ENCODE measurements at places on chromosomes 1 and 21.

- H3K36me3 ChIP-seq = peaks cover 9% of the 10 kb centered on the region
- DNase-seq = peak; percentile 90
- peaks cover 30% of the 10 kb centered on the region for H3K4me1 ChIP-seq
- H3K27me3 ChIP-seq = no peaks in the 10 kb centered on the region
Observed at GRCh38 chr1:46197964-46198811, at the start of gene POMGNT1. TSS of gene POMGNT1 (minus strand) at chr1:46198434. CDS start at chr1:46197821, 613 bp downstream.

- H3K36me3 ChIP-seq = no peaks in the 10 kb centered on the region
- no peaks in the 10 kb centered on the region for H3K27me3 ChIP-seq
- H3K4me1 ChIP-seq = peaks cover 6% of the 10 kb centered on the region
- DNase-seq = no peak
- no peak overlapping the region for H3K27ac ChIP-seq
- no peak overlapping the region for H3K4me3 ChIP-seq
Observed at GRCh38 chr1:184116287-184116686, 64.8 kb downstream of the TSEN15 start.

GRCh38 chr1:81115422-81115821, 685.3 kb upstream of the ADGRL2 start:
- H3K36me3 ChIP-seq = no peaks in the 10 kb centered on the region
- H3K27me3 ChIP-seq = no peaks in the 10 kb centered on the region
- DNase-seq = no peak
- no peak overlapping the region for H3K4me3 ChIP-seq
- peaks cover 12% of the 10 kb centered on the region for H3K4me1 ChIP-seq
- H3K27ac ChIP-seq = no peak overlapping the region

DNA sequence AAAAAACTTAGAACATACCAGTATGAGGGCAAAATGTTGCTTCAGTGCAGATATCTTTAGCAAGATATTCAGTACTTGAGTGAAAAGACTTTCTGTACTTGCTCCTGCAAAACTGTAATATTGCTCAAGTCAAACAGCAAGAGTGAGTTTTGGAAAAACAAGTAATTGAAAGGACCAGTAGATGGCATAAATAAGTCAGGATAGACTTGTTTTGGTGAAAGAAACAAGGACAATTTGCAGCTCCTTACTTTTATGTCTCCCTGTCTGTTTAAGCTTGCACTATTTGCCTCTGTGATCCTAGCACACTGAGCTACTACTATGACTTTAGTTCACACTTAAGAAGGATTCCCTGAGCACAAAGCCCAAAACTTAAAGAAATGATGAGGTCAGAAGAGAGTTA, 39.1 kb downstream of the IFI44 start:
- DNase-seq = no peak
- no peak overlapping the region for H3K4me3 ChIP-seq
- H3K27me3 ChIP-seq = no peaks in the 10 kb centered on the region
- peak overlapping the region; percentile 82 for H3K27ac ChIP-seq
- H3K36me3 ChIP-seq = peaks cover 7% of the 10 kb centered on the region

DNA sequence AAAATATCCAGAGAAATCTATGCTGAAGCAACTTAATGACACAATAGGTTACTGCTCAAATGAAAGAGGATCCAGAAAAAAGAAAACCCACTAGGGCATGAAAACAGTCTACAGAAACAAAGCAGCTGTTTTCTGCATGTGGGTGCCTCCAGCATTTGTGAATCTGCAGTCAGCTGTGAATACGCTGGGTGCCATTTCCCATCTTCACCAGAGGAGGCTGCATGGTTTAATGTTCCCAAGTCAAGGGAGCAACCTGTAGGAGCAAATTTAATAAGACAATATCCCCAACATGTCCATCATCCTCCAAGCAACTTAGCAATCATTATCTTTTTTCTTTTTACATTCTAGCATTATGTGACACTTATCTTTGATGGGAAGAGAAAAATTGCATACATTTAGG, 396.6 kb downstream of the BRINP2 start:
- H3K27me3 ChIP-seq = no peaks in the 10 kb centered on the region
- no peaks in the 10 kb centered on the region for H3K4me1 ChIP-seq
- H3K27ac ChIP-seq = no peak overlapping the region
- no peak for DNase-seq

DNA sequence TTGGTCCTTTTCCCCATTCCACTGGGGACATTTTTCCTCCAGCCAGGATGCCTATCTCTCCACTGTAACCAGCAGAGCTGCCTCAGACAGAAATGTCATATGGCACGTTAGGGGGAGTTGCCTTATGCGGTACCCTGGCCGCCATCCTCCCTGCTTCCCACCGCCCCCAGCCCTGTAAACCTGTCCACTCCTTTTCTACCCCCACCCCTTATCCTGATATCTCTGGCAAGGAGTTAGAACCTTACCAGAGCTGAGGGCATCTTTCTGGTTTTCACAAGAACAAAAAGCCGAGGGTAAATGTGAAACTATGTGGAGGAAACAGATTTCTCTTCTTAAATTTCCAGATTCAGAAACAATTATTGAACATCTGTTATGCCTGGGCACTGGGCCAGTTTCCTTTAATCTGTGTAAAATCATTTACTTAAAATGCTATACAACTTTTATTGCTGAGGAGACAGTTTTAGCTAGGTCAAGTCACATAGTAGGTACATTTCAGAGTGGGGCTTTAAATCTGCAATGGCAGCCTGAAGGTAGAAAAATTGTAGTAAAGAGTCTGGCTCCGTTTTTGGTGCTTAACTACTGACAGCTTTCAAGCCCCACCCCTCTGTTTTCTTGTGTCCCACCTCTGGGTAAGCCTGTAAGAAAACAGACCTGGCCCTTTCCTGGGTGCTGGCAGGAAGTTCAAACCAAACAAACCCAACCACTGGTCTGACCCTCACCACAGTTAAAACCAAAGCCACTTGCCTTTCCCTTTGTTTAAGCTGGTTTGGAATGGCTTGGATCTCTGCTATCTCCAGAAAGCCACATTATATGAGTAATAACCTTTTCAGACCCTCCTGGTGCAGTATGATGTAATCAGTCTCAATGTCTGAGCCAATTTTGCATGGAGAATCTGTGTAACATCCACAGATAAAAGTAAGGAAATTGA, 319.0 kb downstream of the HHAT start:
- H3K4me3 ChIP-seq = no peak overlapping the region
- no peaks in the 10 kb centered on the region for H3K27me3 ChIP-seq
- peaks cover 16% of the 10 kb centered on the region for H3K4me1 ChIP-seq
- H3K36me3 ChIP-seq = no peaks in the 10 kb centered on the region
- no peak overlapping the region for H3K27ac ChIP-seq
- DNase-seq = no peak

- no peak for DNase-seq
- H3K36me3 ChIP-seq = no peaks in the 10 kb centered on the region
- peaks cover 31% of the 10 kb centered on the region for H3K4me1 ChIP-seq
- peak overlapping the region; percentile 83 for H3K27ac ChIP-seq
- H3K27me3 ChIP-seq = no peaks in the 10 kb centered on the region
- H3K4me3 ChIP-seq = peak overlapping the region; percentile 92
Observed at GRCh38 chr1:100353071-100353801, 930 bp downstream of the CDC14A start.

DNA sequence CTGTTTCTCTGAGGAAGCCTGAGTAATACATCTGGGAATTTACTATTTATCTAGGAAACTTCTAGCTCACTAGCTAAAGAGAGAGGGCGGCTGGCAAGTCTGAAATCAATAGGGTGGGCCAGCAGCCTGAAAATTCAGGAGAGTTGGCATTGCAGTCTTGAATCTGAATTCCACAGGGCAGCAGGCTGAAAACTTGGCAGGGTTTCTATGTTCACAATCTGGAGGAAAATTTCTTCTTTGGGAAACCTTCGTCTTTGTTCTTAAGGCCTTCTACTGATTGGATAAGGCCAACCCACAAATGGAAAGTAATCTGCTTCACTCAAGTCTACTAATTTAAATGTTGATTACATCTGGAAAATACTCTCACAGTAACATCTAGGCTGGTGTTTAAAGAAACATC, 101.0 kb upstream of the COG2 start:
- DNase-seq = no peak
- H3K4me3 ChIP-seq = no peak overlapping the region
- no peaks in the 10 kb centered on the region for H3K36me3 ChIP-seq
- peaks cover 4% of the 10 kb centered on the region for H3K27me3 ChIP-seq
- no peak overlapping the region for H3K27ac ChIP-seq
- no peaks in the 10 kb centered on the region for H3K4me1 ChIP-seq

DNA sequence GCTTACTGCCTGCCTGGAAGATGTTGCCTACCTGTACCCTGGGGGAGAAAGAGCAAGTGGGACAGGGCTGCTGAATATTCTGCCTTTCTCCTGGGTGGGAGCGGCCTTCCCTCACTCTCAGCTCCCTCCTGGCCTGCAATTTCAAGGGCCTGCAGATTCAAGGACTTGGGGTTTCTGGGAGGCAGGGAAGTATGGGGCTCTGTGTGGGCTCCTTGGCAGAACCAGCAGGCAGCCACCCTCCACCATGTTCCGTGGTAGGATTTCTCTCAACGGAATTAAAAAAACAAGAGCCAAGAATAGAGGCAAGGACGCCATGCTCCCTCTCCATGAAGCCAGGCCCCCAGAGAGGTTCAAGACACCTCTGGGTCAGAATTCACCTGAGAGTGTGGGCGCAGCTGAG, 127.7 kb downstream of the NAV1 start:
- H3K27ac ChIP-seq = no peak overlapping the region
- no peak for DNase-seq
- peaks cover 6% of the 10 kb centered on the region for H3K36me3 ChIP-seq
- no peaks in the 10 kb centered on the region for H3K27me3 ChIP-seq
- no peak overlapping the region for H3K4me3 ChIP-seq
- peaks cover 34% of the 10 kb centered on the region for H3K4me1 ChIP-seq

DNA sequence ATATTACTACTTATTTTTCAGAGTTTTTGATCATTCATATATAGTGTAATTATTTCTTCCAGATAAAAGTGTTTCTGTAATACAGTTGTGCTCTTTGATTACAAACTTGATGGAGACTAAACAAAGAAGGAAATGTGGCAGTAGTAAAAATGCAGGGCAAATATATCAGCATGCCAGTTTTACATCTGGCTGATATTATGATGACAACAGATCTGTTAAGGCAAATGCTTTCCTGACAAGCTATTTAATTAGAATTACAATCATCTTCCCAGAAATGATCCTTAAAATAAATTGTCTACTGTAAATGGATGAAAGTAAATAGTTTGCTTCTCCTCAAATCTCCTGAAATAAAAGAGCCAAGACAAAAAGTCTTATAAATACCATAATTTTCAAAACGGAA, 1659.8 kb downstream of the BRINP3 start:
- no peak overlapping the region for H3K4me3 ChIP-seq
- H3K27ac ChIP-seq = no peak overlapping the region
- H3K36me3 ChIP-seq = no peaks in the 10 kb centered on the region
- no peak for DNase-seq
- H3K27me3 ChIP-seq = no peaks in the 10 kb centered on the region
- peaks cover 20% of the 10 kb centered on the region for H3K4me1 ChIP-seq

GRCh38 chr1:112575154-112575804, 43.7 kb downstream of the ST7L start:
- no peak for DNase-seq
- H3K36me3 ChIP-seq = peaks cover 33% of the 10 kb centered on the region
- H3K27me3 ChIP-seq = no peaks in the 10 kb centered on the region
- peaks cover 12% of the 10 kb centered on the region for H3K4me1 ChIP-seq

- H3K27ac ChIP-seq = no peak overlapping the region
- no peak for DNase-seq
- no peaks in the 10 kb centered on the region for H3K4me1 ChIP-seq
- H3K36me3 ChIP-seq = no peaks in the 10 kb centered on the region
Observed at GRCh38 chr1:118204648-118205047, 19.6 kb upstream of the SPAG17 start.

DNA sequence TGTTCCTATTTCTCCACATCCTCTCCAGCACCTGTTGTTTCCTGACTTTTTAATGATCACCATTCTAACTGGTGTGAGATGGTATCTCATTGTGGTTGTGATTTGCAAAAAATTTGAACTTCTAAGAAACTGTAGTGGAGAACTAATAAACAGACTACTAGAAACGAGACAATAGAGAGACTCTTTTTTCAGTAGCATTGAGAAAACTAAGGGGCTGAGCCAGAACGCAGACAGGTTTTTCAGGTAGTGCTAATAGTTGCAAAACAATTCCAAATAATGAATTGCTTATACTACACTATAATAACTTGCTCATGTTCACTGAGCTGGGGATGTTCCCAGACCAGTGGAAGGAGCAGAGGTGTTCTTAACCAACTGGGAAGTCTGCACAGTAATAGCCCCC, 98.8 kb upstream of the DPH5 start:
- H3K4me3 ChIP-seq = no peak overlapping the region
- no peaks in the 10 kb centered on the region for H3K4me1 ChIP-seq
- no peak overlapping the region for H3K27ac ChIP-seq
- H3K36me3 ChIP-seq = no peaks in the 10 kb centered on the region
- no peak for DNase-seq

- DNase-seq = no peak
- H3K36me3 ChIP-seq = no peaks in the 10 kb centered on the region
- H3K27ac ChIP-seq = no peak overlapping the region
- H3K4me1 ChIP-seq = peaks cover 11% of the 10 kb centered on the region
Observed at GRCh38 chr1:186900539-186901237, 71.9 kb downstream of the PLA2G4A start.

DNA sequence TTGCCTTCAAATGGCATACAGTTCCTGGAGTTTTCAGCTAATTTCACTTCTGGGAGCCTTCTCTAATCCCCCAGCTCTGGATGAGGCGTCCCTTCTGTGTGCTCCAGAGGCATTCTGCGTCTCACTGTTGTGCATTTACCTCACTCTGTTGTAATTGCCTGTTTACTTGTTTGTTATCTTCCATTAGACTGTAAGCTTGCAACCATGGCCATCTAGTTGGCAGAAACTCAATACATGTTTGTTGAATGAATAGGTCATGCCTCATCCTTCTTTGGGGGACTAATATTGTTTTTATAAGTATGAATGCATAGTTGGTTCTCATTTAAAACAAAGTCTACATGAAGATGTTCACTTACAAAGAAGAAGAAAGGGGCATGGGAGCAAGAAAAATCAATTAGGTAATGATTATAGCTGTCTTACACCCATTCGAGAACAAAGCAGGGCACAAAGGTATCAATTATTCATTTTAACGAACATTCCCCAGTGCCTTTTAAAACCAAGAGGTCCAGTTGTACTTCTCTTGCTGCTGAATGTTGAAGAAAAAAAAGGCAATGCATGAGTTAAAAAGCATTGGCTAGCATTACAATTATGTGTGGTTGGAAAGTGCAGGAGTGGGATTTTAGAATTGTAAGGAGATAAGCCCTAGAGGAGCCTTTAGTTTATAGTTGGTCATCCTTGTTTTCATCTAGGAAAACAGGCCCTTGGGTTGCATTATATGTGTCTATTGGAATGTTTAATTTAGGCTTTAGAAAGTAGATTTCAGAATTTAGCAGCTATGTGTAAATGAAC, 6.0 kb downstream of the RGL1 start:
- no peak overlapping the region for H3K4me3 ChIP-seq
- H3K36me3 ChIP-seq = peaks cover 30% of the 10 kb centered on the region
- H3K27me3 ChIP-seq = no peaks in the 10 kb centered on the region
- DNase-seq = no peak

DNA sequence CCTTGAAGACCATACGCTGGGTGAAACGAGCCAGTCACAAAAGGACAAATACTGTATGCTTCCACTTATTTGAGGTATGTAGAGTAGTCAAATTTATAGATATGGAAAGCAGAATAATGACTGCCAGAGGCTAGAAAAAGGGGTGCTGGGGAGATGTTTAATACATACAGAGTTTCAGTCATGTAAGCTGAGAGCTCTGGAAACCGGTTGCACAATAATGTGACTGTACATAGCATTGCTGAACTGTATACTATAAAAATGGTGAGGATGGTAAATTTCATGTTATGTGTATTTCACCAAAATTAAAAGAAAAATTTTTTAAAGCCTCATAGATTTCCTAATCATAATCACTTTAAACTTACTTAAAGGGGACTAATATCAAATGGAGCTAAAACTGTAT, 110.8 kb downstream of the ZZZ3 start:
- H3K4me1 ChIP-seq = no peaks in the 10 kb centered on the region
- H3K36me3 ChIP-seq = peaks cover 52% of the 10 kb centered on the region
- H3K27ac ChIP-seq = no peak overlapping the region
- no peak for DNase-seq
- no peaks in the 10 kb centered on the region for H3K27me3 ChIP-seq
- no peak overlapping the region for H3K4me3 ChIP-seq
